ENCODE measurements at places on chromosomes 2 and 18.

DNA sequence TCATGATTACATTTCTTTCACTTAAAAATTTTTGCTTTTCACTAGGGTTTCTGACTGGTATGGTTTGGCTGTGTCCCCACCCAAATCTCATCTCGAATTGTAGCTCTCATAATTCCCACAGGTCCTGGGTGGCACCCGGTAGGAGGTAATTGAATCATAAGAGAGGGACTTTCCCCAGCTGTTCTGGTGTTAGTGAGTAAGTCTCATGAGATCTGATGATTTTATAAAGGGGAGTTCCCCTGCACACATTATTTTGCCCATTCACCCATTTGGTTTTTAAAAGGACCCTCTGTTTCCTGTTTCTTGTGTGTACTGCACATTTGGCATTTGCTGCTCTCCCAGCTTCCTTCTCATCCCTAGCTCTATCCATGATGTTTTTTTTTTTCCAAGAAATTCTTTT, 27.8 kb upstream of the NETO1 start:
- DNase-seq = no peak

DNA sequence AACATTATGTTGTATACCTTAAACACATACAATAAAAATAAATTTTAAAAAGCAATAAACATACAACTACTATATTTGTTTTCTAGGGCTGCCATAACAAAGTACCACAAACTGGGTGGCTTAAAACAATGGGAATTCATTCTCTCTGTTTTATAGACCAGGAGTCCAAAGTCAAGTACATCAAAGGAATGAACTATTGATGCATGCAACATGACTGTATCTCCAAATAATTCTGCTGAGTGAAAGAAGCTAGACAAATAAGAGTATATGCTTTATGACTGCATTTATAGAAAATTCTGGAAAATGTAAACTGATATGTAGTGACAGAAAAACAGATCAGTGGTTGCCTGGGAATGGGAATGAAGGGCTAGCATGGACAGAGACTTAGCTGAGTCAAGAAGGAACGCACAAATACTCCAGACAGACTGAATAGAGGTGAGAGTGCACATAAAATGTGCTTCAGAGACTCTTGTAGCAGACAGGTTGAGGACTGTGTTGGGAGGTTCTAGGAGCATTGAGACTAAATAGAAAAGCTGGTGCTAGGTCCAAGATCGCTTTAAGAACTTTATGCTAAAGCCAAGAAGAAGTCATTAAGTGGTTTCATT, 11.0 kb upstream of the PLA2R1 start:
- no peak for DNase-seq

GRCh38 chr2:59756150-59756549, 797.3 kb downstream of the BCL11A start:
- DNase-seq = no peak

DNA sequence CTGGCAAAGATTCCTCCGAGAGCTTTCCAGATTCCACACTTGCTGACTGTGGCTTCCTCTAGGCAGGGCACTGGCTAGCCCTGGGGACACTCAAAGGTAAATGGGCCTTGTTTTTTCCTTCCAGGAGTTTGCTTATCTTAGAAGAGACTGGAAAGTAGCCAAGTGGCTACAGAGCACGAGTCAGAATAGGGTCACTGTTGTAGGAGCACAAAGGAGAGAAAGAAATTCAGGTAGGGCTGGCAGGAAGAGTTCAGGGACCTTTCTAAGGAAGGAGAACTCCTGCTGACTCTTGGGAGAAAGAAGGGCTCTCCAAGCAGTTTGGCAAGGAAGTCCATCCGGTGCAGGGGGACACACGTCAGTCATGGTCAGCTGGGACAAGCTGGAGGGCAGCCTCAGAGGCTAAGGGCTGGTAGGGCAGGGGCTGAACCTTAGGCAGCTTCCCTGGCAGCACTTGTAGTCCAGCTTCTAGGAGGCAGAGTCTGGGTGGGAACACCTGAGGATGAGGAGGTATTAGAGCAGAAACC, 39.5 kb downstream of the NIFK start:
- no peak for DNase-seq

- DNase-seq = no peak
Observed at GRCh38 chr18:55088561-55088960, 129.3 kb upstream of the CCDC68 start.

GRCh38 chr2:156349161-156349560, 16.6 kb upstream of the NR4A2 start:
- no peak for DNase-seq

DNA sequence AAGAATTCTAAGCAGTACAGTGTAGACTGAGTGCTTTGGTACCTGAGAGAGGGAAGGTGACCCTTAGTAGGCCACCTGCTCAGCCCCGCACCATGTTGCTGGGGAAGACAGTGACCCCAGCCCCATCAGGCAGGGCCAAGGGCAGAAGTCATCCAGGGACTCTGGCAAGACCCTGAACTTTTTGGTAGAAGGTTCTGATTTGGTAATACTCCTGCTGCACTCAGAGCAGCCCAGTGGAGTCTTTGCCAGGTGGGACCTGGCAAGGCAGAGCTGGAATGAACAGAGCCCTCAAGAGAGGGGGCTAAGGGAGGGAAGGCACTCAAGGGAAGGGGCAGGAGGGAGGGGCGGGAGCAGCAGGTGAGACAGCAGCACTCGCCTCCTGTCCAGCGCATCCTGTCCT, 191.2 kb downstream of the MGAT5 start:
- DNase-seq = no peak

GRCh38 chr2:237904831-237905599, 45.6 kb downstream of the RAMP1 start:
- DNase-seq = peak; percentile 36

- DNase-seq = no peak
Observed at GRCh38 chr18:22827216-22827615, 105.9 kb upstream of the RBBP8 start.

DNA sequence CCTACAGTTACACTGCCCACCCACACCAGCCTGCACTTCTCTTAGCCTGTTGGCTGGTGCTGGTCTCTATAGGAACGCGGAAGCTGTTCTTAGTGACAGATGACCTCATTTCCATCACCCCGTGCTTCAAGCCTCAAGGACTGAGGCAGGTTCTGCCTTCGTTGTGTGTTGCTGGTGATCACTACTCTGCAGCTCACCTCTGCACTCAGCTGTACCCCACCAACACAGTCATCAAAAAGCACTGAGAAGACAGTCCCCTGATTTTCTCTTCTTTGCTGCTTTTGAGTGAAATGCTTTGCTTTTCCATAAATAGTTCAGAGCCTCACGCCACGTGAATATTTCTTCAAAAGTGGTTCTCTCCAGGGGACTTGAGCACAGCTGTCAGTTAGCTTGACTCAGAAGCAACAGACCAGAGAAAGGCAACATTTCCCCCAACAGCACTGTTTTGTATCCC, 225.7 kb upstream of the CCDC150 start:
- no peak for DNase-seq

DNA sequence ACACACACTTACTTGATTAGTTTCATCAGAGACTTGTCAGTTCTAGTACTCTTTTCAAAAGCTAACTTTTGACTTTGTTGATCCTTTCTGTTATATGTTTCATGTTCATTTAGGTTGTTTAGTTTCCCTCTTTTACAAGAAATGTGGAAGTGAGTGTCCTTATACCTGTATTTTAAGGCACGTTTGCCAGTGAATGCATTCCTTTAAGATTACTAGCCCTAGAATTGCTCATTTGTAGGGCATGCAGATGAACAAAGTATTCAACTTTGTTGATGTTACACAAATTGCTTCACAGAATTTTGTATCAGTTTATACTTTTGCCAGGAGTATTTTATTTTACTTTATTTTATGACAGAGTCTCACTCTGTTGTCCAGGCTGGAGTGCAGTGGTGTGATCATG, 6.3 kb downstream of the IL1RL2 start:
- no peak for DNase-seq

DNA sequence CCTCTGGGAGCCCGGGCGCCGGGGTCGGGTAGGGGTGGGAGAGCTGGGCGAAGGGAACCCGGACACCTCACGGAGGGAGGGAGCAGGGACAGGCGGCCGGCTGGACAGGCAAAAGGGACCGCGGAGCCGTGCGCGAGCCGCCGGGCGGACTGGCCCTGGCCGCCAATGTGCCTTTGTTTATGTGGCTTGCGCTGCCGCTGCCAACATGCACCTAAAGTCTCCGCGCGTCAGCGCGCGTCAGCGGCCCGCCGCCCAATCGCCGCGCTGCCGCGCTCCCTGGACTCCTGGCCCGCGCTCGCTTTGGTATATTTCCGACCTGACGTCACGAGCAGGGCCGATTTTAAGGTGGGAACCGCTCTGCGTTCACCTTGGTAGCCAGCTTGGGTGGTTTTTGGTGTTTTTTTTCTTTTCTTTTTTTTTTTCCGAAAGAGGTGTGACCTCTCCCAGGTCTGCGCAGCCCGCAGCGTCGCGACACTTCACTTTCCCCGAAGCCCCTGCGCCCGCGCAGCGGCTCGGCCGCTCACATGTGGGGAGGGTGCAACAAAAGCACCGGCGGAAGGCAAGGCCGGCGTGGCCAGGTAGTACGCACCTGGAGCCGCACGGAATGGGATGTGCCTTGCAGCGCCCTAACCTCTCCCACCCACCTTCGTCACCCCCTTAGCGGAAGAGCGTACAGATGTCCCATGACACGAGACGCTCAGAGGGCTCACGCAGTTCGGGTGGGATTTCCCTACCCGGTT, at the start of gene NR4A2:
Gene NR4A2 (minus strand): TSS at position 188 of the 740 bp plus-strand sequence. CDS start 2,535 bp downstream, outside the sequence.
- DNase-seq = peak; percentile 96

DNA sequence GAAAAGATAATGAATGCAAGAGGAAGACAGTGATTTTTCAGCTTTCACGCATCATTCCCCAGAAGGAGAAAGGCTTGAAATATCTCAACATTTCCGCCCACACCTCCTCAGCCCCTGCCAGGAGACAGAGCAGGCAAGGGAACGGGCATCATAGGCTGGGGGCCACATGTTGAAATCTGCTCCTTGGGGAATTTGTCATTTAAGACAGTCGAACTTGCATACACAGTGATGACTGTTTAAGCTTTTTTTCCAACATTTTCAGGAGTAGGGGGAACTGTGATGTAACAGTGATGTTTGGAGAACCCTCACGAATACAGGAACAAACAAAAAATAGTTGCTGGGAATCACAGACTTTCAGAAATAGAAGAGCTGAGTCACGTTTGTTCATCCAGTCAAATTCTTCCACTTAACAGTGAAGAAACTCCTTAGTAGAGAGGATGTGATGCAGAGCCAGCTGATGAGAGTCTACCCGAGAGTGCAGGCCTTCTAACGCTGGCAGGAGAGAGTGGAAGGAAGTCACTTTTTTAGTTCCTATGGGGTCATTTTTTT, 266.8 kb downstream of the ALPK2 start:
- peak; percentile 76 for DNase-seq

GRCh38 chr18:69400253-69400975, at the start of gene DOK6:
DOK6 (plus strand) TSS chr18:69400888.
- no peak for DNase-seq

- no peak for DNase-seq
Observed at GRCh38 chr2:68385220-68385906, 20.3 kb downstream of the PLEK start.

DNA sequence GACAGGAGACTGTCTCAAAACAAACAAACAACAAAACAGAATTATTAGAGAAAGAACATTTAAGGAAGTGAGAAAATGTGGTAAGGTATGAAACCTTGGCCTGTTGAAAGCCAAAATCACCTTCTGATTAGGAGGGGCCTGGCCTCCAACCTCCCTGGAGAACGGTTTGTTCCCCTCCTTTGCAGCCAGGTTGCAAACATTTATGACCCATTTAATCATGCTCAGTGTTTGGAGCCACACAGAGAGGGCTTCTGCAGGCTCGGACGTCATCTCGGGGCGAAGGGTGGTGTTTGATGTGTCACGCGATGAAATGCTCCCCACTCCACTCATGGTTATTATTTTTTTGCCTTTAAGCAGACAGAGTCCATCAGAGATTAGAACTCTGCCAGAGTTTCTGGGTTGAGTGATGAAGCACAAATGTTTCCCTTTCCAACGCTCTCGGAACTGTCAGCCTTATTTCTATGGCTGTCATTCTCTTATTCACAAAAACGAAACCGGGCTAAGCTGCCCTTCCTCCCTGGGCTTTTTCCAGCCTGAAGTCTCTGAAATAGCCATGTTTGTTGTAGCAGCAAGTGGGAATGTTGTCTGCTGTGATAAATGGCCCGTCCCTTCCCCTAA, 33.6 kb upstream of the ROCK2 start:
- DNase-seq = no peak

- DNase-seq = peak; percentile 62
Observed at GRCh38 chr2:42086500-42086953, 38.7 kb downstream of the PKDCC start.

DNA sequence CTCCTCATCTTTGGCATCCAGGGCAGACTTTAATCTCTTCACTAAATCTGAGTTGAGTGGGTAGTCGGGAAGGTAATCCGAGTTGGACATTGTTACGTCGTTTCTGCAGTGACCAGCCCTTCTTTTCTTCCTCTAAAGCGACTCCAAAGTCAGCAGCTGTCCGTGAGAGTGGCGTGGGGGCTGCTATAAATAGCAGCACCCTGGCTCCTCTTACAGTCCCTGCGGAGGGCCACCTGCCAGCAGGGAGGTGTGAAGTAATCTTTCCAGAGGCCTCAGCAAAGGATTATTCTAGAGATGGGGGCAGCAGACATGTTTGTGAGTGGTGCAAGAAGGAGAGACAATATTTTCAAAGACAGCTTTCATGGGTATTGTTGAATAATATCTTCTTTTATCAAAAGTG, at the start of gene ASB18:
Gene ASB18 (minus strand): TSS at position 151 of the 400 bp plus-strand sequence. CDS start 61 bp downstream, at position 90.
- no peak for DNase-seq

- DNase-seq = no peak
Observed at GRCh38 chr2:151860210-151860609, 32.0 kb upstream of the ARL5A start.

DNA sequence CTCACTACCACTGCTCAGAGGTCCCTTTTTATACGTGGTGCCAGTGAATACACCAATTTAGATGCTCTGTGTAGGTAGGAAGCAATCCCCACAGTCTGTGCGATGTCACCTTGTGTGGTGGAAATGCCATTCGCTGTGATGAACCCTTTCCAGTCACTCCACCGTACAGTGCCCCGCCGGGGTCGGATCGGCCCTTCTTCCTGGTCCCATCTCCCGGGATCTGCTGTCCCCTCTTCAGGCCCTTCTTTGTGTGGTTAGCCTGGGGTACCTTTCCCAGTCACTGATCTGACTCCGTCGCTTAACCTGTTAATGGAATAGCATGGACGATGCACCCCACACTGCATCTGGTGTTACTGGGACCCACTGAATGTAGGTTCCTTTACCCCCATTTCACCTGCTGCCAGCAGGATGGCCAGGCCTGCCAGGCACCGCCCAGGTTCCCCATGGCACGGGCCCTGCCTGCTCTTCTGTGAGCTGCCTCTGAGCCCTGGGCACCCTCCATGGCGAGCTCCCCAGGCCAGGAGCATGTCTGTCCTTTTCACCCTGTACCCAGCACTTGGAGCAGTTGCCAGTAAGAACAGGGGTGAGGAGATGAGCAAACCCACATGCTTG, 18.0 kb downstream of the TWIST2 start:
- peak; percentile 59 for DNase-seq

GRCh38 chr2:240591226-240591625, 4.7 kb downstream of the CAPN10 start:
- no peak for DNase-seq

- no peak for DNase-seq
Observed at GRCh38 chr2:168757223-168757622, 45.2 kb upstream of the NOSTRIN start.

DNA sequence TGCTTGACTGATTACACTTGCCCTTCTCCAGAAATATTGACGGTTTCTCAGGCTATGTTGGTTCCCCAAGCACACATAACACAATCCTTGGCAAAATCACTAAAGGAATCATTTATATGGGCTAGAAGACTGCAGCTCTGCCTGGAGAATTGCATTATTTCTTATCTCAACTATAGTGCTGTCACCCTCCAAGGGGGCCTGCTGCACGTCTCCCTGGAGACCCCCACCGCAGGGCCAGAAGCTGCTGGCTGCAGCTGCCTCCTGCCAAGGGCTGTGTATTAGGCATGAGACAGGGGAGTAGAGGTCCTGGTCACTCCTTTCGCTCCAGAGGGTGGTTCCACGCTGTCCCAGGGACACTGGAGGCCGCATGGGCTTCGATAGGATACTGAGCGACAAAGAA, 76.6 kb downstream of the LRRC30 start:
- no peak for DNase-seq
